Mucosa of descending colon (tissue), 3 donors: ENCODE measurements at places on chromosomes 1 and 21.

DNA sequence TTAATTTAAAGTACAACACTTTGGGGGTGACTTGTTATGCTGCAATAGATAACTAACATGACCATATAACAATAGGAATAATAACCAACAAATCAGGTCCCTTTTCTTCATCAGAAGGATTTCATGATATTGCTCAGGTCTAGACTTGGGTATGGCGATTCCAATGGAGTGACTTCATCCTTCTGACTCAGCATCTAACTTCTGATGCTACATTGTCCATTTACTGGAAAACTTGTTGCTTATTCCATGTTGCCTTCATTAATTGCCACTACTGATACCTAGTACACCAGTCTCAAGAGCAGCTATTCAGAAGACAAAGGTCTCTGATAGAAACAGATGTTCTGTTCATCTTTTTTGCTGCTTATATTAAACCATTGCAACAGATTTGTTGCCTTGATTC lies 324.3 kb downstream of the TGFB2 start:
- DNase-seq, result no peak

GRCh38 chr21:33021150-33021549 lies 4.6 kb upstream of the OLIG2 start:
- no peak for DNase-seq

DNA sequence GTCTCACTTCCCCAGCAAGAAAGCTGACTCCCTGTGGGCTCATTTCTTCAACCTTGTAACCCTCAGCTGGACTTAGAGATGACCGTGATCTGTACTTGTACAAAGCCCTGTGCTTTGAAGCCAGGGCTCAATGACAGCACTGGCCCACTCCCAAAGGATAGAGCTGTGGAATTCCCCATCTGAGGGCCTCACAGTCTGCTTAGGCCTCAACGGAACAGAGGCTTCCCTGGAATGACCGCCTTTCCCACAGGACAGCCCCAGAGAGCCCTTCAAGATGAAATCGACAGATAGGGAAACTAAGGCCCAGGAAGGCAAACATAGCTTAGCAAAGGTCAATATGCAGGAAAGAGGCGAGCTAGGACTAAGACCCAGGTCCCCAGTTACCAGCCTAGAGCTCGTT lies 11.5 kb downstream of the SLC9A1 start:
- peak; percentile 12 for DNase-seq

DNA sequence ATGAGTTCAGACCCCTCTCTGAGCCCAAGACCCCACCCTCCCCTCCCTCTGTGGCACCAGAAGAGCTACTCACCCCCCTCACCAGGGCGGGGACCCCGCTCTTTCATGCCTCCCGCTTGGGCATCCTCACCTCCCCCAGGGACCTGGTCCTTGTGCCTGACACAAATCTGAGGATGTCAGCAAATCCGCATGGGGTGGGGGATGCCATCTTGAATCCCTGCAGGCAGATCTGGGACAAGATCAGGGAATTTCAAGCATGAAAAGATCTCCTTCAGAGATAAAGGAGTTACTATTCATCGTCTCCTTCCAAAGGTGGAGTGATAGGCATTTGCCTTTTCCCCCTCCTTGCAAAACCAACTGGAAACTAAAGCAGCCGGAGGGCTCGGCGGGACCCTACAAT lies 81.1 kb downstream of the DISP3 start:
- DNase-seq, result no peak

DNA sequence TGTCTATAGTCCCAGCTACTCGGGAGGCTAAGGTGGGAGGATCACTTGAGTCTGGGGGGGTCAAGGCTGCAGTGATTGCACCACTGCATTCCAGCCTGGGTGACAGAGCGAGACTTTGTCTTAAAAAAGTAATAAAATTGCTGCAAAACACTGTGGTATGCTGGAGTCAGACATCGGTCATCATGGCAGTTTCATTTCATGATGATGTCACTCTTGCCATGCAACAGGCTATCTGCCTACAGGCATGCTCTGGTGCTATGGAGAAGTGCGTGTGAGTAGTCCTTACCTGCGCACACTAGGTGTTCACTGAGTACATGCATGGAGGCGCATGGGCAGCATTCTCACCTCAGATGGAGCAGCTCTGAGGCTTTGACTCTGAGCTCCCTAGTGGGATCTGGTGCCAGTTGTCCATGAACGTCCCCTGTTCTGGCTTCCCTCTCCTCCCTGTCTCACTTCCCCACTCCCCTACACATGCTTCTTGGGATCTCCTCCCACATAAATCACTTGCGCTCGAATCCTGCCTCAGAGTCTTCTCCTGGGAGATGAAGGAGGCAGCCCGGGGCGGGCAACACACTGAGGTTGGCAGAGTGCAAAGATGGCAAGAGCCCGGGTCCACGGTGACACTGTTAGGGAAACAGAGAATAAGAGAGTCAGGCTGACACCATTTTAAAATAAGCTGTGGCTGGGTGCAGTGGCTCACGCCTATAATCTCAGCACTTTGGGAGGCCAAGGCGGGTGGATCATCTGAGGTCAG lies 10.4 kb upstream of the CELA3B start:
- DNase-seq, result no peak

DNA sequence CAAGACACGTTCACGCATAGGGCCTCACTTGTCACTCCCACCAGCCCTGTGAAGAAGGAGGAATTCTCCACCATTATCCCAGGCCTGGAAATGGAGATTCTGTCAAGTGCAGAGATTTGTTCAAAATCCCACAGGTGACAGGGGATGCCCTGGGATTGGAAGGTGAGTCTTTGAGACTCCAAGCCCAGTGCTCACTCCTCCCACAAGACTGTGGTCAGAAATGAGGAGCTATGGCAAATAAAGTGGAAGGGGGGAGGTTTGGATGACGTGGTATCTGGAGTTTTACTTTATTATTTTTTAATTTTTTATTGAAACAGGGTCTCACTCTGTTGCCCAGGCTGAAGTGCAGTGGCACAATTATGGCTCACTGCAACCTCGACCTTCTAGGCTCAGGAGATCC lies 12.8 kb upstream of the FOXO6 start:
- no peak for DNase-seq

- no peak for DNase-seq
Observed at GRCh38 chr1:165114022-165114888, 242.3 kb downstream of the LMX1A start.

DNA sequence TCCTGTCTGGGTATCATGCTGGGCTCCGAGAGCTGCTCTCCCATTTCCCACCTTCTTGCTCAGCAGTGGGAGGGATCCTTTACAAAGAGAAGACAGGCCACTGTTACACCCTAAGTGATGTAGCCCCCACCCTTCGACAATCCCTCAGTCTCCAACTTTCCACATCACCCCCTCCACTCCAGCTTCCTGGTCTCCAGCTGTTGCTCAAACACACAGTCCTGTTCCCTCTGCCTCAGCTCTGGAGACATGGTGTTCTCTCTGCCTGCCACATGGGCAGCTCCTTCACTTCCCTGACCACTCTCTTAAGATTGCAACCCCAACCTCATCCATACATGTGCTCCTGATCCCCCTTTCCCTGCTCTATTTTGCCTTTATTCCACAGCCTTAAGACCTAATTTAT lies 37.7 kb downstream of the SLC30A1 start:
- no peak for DNase-seq

DNA sequence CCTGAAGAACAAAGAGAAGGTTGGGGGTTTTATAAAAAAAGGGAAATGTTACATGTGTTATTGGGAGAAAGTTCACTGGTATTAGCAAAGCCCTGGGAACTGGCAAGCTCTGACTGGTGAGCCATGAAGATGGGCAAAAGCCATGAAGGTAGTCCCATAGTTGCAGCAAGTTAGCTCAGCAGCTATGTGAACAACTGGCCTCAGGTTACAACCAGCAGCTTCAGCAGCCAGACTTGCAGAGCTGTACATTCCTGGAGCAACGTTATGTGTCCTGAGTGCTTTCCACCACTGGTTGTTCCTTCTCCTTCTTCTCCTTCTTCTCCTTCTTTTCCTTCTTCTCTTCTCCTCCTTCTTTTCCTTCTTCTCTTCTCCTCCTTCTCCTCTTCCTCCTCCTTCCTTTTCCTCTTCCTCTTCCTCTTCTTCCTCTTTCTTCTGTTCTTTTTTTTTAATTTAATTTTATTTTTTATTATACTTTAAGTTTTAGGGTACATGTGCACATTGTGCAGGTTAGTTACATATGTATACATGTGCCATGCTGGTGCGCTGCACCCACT lies 56.1 kb upstream of the TLR5 start:
- DNase-seq, result no peak

DNA sequence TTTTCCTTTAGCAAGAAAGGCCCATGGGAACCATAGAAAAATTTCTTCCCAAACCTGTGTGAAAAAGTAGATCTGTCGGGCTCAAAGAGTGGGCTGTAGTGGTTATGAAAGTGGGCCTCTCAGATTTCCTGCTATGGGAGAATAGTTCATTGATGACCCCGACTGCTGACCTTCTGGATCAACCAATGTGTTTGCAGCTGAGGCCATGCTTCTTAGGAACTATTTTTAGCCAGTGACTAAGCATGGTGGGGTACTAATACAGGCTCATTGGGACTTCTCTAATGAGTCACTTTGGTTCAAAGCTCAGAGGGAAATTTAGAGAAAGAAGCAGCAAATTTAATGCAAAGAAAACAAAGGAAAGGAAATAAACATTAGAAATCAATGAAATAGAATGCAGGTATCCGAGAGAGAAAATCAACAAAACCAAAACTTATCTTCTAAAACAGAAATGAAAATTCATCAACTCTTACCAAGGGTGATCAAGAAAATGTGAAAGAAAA lies 12.6 kb upstream of the PSMA5 start:
- no peak for DNase-seq
